Activated CD4-positive, alpha-beta T cell treated with anti-CD3 and anti-CD28 coated beads, Interleukin-2, amount 10 ng/mL, durations not matched to agents 24 days and 14 days (primary cell): ENCODE measurements at places on chromosomes 3 and 15. TPM values are rescaled to one million over a fixed set of nuclear protein-coding genes. Genes with fewer than 3 reads are reported as not detected.

GRCh38 chr15:59594493-59594942 lies 17.1 kb upstream of the GCNT3 start:
- peaks cover 16% of the 10 kb centered on the region for H3K4me1 ChIP-seq
- H3K27ac ChIP-seq: no peak overlapping the region
- H3K27me3 ChIP-seq: peaks cover 5% of the 10 kb centered on the region

- no peaks in the 10 kb centered on the region for H3K27me3 ChIP-seq
- no peak overlapping the region for H3K4me3 ChIP-seq
- DNase-seq: no peak
- H3K4me1 ChIP-seq: peaks cover 51% of the 10 kb centered on the region
Observed at GRCh38 chr15:52483707-52484106, 45.0 kb downstream of the MYO5A start.

DNA sequence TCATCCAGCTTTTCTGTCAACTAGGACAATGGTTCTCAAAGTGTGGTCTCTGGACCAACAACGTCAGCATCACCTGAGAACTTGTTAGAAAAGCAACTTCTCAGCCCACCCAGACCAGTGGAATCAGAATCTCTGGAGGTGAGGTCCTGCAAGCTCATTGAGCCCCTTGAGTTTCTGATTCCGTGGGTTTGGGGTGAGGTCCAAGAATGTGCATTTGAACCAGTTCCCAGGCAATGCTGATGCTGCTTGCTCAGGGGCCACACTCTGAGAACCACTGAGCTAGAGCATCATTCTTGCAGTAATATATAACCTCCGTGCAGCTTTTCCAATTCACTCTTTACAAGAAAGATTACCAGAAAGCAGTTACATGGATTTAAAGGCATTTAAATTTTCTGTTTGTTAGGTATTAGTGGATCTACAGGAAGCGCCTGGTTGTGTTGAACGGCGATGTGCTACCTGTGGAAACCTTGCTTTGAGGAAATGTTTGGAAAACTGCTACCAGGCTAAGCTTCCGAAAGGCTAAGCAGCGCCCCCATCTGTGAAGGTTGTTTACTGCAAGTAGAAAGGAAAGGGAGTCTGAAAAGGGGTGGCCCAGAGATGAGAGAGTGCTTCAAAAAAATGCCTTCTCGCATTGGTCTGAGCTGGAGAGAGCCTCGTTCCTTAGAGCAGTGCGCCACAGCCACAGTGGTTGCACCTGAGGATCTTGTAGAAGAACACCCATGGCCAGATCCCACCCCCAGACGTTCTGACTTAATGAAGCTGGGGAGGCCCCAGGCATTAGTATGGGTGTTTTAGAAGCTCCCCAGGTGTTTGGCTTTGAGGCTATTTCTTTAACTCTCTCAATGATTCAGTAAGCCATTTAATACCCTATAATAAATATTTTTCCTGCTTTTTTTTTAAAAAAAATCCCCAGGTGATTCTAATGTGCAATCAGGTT lies 50.0 kb downstream of the RLBP1 start:
- peaks cover 16% of the 10 kb centered on the region for H3K4me1 ChIP-seq
- H3K4me3 ChIP-seq: no peak overlapping the region
- peaks cover 9% of the 10 kb centered on the region for H3K36me3 ChIP-seq

- H3K4me1 ChIP-seq: no peaks in the 10 kb centered on the region
- no peak for DNase-seq
- H3K27ac ChIP-seq: no peak overlapping the region
- H3K27me3 ChIP-seq: peaks cover 14% of the 10 kb centered on the region
- no peak overlapping the region for H3K4me3 ChIP-seq
Observed at GRCh38 chr3:9194509-9195184, 54.8 kb downstream of the SRGAP3 start.

GRCh38 chr3:18778598-18778997 lies 353.5 kb upstream of the SATB1 start:
- no peaks in the 10 kb centered on the region for H3K36me3 ChIP-seq
- H3K4me3 ChIP-seq: peak overlapping the region; percentile 55
- DNase-seq: no peak
- peaks cover 22% of the 10 kb centered on the region for H3K4me1 ChIP-seq

DNA sequence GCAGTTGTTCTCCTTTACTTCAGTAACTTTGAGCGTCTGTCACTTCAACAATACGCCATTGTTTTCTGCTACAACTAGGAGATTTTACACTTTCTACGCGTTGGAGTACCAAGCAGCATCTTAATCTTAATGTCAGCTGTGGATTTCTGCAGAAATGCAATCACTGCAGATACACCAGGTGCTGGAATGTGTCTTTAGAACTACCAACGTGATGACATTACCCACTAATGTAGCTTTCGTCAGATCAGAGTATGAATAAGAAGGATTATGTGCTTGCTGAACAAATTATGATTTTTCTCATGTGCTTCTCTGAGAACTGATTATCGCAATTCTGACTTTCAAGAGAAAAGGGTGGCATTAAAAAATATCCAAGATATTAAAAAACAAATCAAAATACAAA lies 77.5 kb upstream of the CNTN3 start:
- H3K27me3 ChIP-seq: no peaks in the 10 kb centered on the region
- H3K4me3 ChIP-seq: no peak overlapping the region
- DNase-seq: no peak
- H3K36me3 ChIP-seq: no peaks in the 10 kb centered on the region
- H3K4me1 ChIP-seq: no peaks in the 10 kb centered on the region

GRCh38 chr3:157026091-157026490 lies 133.9 kb downstream of the CCNL1 start:
- no peak for DNase-seq
- H3K4me1 ChIP-seq: peaks cover 5% of the 10 kb centered on the region
- H3K4me3 ChIP-seq: no peak overlapping the region
- peaks cover 22% of the 10 kb centered on the region for H3K27me3 ChIP-seq
- H3K36me3 ChIP-seq: no peaks in the 10 kb centered on the region

ZNF774 gene
- total RNA-seq: 1.2 and 2.3 TPM in 2 replicates

NR2F2 gene
- total RNA-seq: not detected in 2 replicates

ZMYND10 gene
- total RNA-seq: 1.2 and 1.3 TPM in 2 replicates

ARHGAP11A gene
- 95.7 and 98.2 TPM in 2 replicates for total RNA-seq

VPS39 gene
- 58.0 TPM in 2 replicates for total RNA-seq

GRCh38 chr3:44030687-44031305 lies 210.9 kb upstream of the TOPAZ1 start:
- H3K4me3 ChIP-seq: no peak overlapping the region
- H3K4me1 ChIP-seq: no peaks in the 10 kb centered on the region
- H3K36me3 ChIP-seq: no peaks in the 10 kb centered on the region
- DNase-seq: no peak
- H3K27ac ChIP-seq: no peak overlapping the region

GRCh38 chr3:184339001-184339400 lies 1.6 kb downstream of the FAM131A start:
- H3K4me3 ChIP-seq: no peak overlapping the region
- no peaks in the 10 kb centered on the region for H3K27me3 ChIP-seq
- no peak for DNase-seq
- H3K27ac ChIP-seq: no peak overlapping the region
- peaks cover 21% of the 10 kb centered on the region for H3K36me3 ChIP-seq

ARHGEF3 gene
- 52.7 and 54.4 TPM in 2 replicates for total RNA-seq

DNA sequence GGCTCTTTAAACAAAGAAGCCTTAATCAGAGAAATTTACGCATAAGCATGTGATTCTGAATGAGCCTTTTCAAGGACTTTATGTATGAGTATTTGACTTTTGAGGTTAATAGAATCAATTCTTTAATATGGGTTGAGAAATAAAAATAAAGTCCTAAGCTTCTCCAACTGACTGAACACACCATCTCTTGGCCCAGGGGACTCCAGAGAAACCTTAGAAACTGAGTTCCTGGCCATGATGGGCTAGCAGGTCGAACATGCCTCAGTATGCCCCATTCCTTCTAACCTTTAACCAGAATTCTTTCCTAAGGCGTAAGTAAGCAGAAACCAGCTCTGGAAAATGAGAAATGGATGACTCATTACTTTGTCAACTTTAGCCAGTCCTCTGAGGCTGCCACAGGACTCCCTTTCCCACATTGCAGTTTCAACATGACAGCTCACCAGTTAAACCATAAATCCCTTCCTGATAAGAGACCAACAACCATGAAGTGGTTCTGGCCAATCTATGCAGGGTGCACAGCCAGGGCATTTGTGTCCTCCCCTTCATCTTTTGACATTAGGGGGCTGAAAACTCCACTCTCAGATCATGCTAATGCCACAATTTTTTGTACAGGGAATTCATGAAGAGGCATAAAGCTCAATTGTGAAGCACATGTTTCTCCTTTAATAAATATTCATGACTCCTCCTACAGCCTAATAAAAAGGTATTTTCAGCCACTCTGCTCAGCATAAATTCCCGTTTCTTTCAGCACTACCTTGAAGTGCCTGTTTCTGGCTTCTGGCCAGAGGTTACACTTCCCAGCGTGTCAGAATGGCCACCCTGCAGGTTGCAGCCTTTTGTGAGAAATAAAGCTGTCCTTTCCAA lies 33.3 kb downstream of the TM4SF18 start:
- H3K36me3 ChIP-seq: no peaks in the 10 kb centered on the region
- H3K4me1 ChIP-seq: peaks cover 4% of the 10 kb centered on the region
- DNase-seq: peak; percentile 49
- H3K27ac ChIP-seq: no peak overlapping the region
- no peak overlapping the region for H3K4me3 ChIP-seq

SLC12A1 gene
- not detected in 2 replicates for total RNA-seq

SMAD6 gene
- total RNA-seq: 0.19 and 0.40 TPM in 2 replicates

SEMA3B gene
- total RNA-seq: 0.45 and 0.82 TPM in 2 replicates
